ENCODE measurements at places on chromosomes 7 and 10.

DNA sequence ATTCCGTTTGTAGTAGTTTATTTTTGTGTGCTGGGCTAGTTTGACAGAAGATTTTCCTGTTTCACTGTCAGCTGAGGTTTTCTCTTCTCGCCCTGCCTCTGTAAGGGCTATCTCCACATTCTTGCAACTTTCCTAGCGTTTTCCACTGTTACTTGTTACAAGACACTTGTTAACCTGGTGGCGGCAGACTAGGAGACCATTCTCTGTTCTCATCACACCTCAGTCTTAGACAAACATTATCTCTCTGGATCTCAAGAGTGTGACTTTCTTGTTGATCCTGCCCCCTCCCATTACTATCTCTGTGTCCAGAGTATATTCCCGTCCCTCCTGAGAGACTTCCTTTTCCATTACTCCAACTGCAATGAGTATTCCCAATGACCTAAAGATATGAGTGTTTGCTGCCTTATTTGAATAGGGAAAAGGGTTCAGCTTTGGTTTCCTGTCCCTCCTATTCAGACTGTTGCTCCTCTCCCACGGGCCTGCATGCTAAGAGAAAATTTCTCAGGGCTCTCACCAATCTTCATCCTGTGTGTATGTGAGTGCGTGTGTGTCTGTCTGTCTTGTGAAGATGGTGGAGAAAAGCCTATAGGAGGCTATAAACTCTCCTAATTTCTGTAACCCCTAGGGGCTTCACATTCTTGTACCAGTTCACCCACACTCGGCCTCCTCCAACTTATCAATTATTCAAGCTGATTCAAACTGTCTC, 722.4 kb upstream of the POT1 start:
- no peaks in the 10 kb centered on the region for H3K36me3 ChIP-seq
- no peak for DNase-seq
- no peaks in the 10 kb centered on the region for H3K4me1 ChIP-seq
- H3K4me3 ChIP-seq: no peak overlapping the region
- no peak overlapping the region for H3K27ac ChIP-seq

- H3K4me3 ChIP-seq: no peak overlapping the region
- peaks cover 49% of the 10 kb centered on the region for H3K27me3 ChIP-seq
- DNase-seq: no peak
- H3K36me3 ChIP-seq: peaks cover 6% of the 10 kb centered on the region
- H3K27ac ChIP-seq: no peak overlapping the region
Measured at GRCh38 chr7:43044511-43044910, 67.9 kb upstream of the HECW1 start.

DNA sequence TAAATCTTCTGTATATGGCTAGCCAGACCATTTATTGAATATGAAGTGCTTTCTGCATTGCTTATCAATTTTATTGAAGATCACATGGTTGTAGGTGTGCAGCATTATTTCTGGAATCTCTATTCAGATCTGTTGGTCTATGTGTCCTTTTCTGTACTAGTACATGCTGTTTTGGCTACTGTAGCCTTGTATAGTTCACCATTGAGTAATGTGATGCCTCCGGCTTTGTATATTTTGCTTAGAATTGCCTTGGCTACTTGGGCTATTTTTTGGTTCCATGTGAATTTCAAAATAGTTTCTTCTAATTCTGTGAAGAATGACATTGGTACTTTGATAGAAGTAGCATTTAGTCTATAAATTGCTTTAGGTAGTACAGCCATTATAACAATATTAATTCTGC, 1187.2 kb downstream of the XPNPEP1 start:
- DNase-seq: no peak
- no peak overlapping the region for H3K27ac ChIP-seq
- no peak overlapping the region for H3K4me3 ChIP-seq

DNA sequence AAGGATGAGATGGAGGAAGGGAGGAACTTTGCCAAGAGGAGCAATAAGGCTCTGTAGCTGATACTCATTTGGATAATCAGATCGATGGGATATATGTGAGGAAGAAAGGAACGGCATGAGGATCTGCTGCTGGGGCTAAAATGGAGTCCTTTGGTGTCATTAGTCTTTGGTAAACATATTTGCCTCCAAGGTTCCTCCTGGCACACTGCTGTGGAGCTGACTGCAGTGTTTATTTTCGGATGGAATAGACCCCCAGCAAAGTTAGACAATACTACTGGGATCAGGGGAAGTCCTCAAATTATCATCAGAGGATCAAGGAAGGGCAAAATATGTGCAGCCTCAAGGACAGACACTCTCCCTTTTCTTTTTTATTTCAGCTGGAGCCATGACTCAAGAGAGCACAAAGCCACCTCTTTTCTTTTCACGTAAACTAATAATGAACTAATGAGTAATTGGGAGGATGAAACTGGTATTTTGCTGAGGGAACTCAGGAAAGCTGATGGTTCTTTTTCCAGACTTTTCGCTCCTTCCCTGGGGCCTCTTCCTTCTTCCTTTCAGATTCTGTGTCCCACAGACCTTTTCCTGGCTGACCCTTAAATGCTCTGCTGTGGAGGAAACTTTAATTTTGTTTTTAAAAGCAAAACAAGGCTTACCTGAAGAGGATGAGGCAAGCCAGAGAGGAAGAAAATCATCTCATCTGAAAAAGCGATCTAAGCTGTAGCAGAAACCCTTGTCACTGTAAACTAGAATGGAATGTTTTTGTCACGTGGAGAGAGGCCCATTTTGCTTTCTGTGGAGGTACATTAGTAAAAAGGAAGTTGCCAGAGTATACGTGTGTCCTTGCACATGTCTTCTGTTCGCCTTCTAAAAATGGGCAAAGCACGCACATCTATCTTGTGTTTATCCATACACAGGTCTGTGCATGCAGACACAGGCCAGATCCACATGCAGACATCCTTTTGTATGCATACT, 33.3 kb downstream of the LRMDA start:
- no peak overlapping the region for H3K4me3 ChIP-seq
- H3K27ac ChIP-seq: no peak overlapping the region
- no peak for DNase-seq
- peaks cover 12% of the 10 kb centered on the region for H3K27me3 ChIP-seq
- no peaks in the 10 kb centered on the region for H3K36me3 ChIP-seq

GRCh38 chr7:102472126-102473041, 6.3 kb downstream of the POLR2J start:
- no peak overlapping the region for H3K4me3 ChIP-seq
- no peaks in the 10 kb centered on the region for H3K36me3 ChIP-seq
- no peaks in the 10 kb centered on the region for H3K27me3 ChIP-seq
- no peak overlapping the region for H3K27ac ChIP-seq
- DNase-seq: no peak

- H3K36me3 ChIP-seq: no peaks in the 10 kb centered on the region
- H3K4me1 ChIP-seq: no peaks in the 10 kb centered on the region
- no peak overlapping the region for H3K4me3 ChIP-seq
- H3K27me3 ChIP-seq: no peaks in the 10 kb centered on the region
- no peak overlapping the region for H3K27ac ChIP-seq
Measured at GRCh38 chr7:120725376-120726039, 132.4 kb downstream of the TSPAN12 start.

- no peaks in the 10 kb centered on the region for H3K36me3 ChIP-seq
- peak; percentile 28 for DNase-seq
- no peaks in the 10 kb centered on the region for H3K27me3 ChIP-seq
- H3K27ac ChIP-seq: peak overlapping the region; percentile 7
- peak overlapping the region; percentile 95 for H3K4me3 ChIP-seq
Measured at GRCh38 chr10:70093335-70093944, 39.2 kb downstream of the AIFM2 start.

- DNase-seq: no peak
- H3K27me3 ChIP-seq: no peaks in the 10 kb centered on the region
- H3K4me3 ChIP-seq: no peak overlapping the region
- no peaks in the 10 kb centered on the region for H3K36me3 ChIP-seq
- no peaks in the 10 kb centered on the region for H3K4me1 ChIP-seq
- no peak overlapping the region for H3K27ac ChIP-seq
Measured at GRCh38 chr10:86545101-86545500, 23.5 kb upstream of the WAPL start.

- H3K36me3 ChIP-seq: no peaks in the 10 kb centered on the region
- H3K27me3 ChIP-seq: peaks cover under 1% of the 10 kb centered on the region
- no peak overlapping the region for H3K27ac ChIP-seq
- no peak for DNase-seq
- H3K4me3 ChIP-seq: no peak overlapping the region
Measured at GRCh38 chr10:22853906-22854447, 73.9 kb upstream of the ARMC3 start.

- H3K4me3 ChIP-seq: no peak overlapping the region
- H3K4me1 ChIP-seq: no peaks in the 10 kb centered on the region
- no peak overlapping the region for H3K27ac ChIP-seq
- H3K36me3 ChIP-seq: no peaks in the 10 kb centered on the region
- H3K27me3 ChIP-seq: peaks cover 9% of the 10 kb centered on the region
- no peak for DNase-seq
Measured at GRCh38 chr7:151378011-151378410, 31.8 kb downstream of the WDR86 start.

GRCh38 chr7:28976022-28976421, 17.9 kb upstream of the TRIL start:
- no peak overlapping the region for H3K27ac ChIP-seq
- no peak for DNase-seq
- peaks cover 12% of the 10 kb centered on the region for H3K36me3 ChIP-seq
- no peaks in the 10 kb centered on the region for H3K4me1 ChIP-seq

DNA sequence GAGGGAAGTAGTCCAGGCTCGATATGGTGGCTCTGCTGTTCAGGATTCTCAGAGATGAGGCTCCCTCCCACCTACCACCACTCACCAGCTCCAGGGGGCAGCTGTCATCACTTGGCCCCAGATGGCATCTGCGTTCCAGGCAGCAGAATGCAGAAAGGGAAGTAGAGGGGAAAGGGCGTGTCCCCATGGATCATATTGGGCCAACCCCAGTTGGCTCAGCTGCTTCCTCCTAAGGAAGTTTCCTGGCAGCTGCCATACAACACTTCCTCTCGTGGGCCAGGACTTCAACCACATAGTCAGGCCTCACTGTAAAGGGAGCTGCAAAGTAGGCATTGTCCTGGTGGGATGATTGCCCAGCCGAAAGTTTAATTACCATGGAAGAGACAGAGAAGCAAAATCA, 1.6 kb upstream of the TEX36 start:
- peaks cover 8% of the 10 kb centered on the region for H3K27me3 ChIP-seq
- H3K36me3 ChIP-seq: peaks cover 2% of the 10 kb centered on the region
- DNase-seq: no peak
- no peak overlapping the region for H3K27ac ChIP-seq
- no peaks in the 10 kb centered on the region for H3K4me1 ChIP-seq
- no peak overlapping the region for H3K4me3 ChIP-seq

DNA sequence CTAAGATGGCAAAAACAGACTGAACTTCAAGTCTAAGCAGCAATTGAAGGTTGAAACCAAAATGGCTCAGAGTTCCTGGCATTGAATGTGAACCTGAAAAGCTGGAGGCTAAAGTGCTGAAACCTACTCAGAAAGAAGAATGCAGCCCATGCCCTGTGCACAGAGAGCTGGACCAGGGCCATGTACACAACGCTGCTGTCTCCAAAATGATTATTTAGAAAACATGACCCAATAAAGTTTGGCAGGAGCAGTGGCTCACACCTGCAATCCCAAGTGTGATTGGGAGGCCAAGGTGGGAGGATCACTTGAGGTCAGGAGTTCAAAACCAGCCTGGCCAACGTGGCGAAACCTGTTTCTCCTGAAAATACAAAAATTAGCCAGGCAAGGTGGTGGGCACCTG, 158.9 kb downstream of the AKR1D1 start:
- peaks cover 2% of the 10 kb centered on the region for H3K36me3 ChIP-seq
- DNase-seq: no peak
- H3K4me1 ChIP-seq: no peaks in the 10 kb centered on the region
- no peak overlapping the region for H3K27ac ChIP-seq

- no peak overlapping the region for H3K27ac ChIP-seq
- H3K4me1 ChIP-seq: no peaks in the 10 kb centered on the region
- H3K36me3 ChIP-seq: no peaks in the 10 kb centered on the region
- H3K27me3 ChIP-seq: peaks cover 3% of the 10 kb centered on the region
- no peak overlapping the region for H3K4me3 ChIP-seq
Measured at GRCh38 chr10:49323896-49324270, 24.9 kb downstream of the C10orf71 start.

- no peak overlapping the region for H3K27ac ChIP-seq
- no peaks in the 10 kb centered on the region for H3K36me3 ChIP-seq
- no peaks in the 10 kb centered on the region for H3K27me3 ChIP-seq
- H3K4me3 ChIP-seq: no peak overlapping the region
- peaks cover 23% of the 10 kb centered on the region for H3K4me1 ChIP-seq
Measured at GRCh38 chr7:36277249-36277542, 112.5 kb upstream of the ANLN start.

- H3K4me1 ChIP-seq: peaks cover 19% of the 10 kb centered on the region
- DNase-seq: no peak
- peaks cover 3% of the 10 kb centered on the region for H3K36me3 ChIP-seq
- no peak overlapping the region for H3K4me3 ChIP-seq
Measured at GRCh38 chr7:151023232-151023631, 1.1 kb downstream of the ATG9B start.

GRCh38 chr7:25460433-25460832, 232.1 kb upstream of the NPVF start:
- no peak overlapping the region for H3K4me3 ChIP-seq
- peaks cover 12% of the 10 kb centered on the region for H3K27me3 ChIP-seq
- no peak for DNase-seq
- no peaks in the 10 kb centered on the region for H3K36me3 ChIP-seq

DNA sequence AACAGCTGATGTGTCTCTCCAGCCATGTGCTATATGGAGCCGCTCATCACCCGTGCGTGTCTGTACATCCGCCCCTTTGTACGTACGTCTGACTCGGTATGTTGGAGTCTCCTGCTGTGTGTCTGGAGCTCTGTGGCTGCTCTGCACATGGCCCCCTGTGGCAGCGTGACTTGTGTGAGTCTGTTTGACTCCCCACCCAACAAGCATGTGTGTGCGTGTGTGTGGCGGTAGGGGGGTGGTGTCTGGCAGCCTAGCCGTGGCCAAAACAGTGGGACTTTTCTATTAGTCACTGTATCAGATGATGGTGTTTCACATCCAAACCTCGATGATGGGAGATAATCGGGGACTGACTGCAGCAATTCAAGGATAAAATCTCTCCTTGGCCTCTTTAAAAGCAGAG, 94.1 kb downstream of the COL13A1 start:
- no peak for DNase-seq
- no peaks in the 10 kb centered on the region for H3K27me3 ChIP-seq
- H3K36me3 ChIP-seq: no peaks in the 10 kb centered on the region
- H3K27ac ChIP-seq: no peak overlapping the region

DNA sequence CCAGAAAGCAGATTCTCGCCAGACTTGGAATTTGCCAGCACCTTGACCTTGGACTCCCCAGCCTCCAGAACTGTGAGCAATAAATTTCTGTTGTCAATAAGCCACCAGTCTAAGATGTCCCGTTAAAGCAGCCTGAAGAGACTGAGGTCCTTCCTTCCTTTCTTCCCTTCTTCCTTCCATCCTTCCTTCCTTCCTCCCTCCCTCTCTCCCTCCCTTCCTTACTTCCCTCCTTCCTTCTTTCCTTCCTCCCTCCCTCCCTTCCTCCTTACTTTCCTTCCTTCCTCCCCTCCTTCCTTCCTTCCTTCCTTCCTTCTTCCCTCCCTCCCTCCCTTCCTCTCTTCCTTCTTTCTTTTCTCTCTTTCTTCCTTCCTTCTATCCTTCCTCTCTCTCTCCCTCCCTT, 66.4 kb downstream of the NPTX2 start:
- peaks cover 7% of the 10 kb centered on the region for H3K36me3 ChIP-seq
- no peak overlapping the region for H3K27ac ChIP-seq
- peaks cover 6% of the 10 kb centered on the region for H3K27me3 ChIP-seq
- no peak overlapping the region for H3K4me3 ChIP-seq

GRCh38 chr7:70405241-70405640, 726.7 kb upstream of the GALNT17 start:
- H3K4me3 ChIP-seq: no peak overlapping the region
- H3K27ac ChIP-seq: no peak overlapping the region
- DNase-seq: no peak
- H3K4me1 ChIP-seq: no peaks in the 10 kb centered on the region
- H3K36me3 ChIP-seq: no peaks in the 10 kb centered on the region
- H3K27me3 ChIP-seq: peaks cover 12% of the 10 kb centered on the region
